Activated CD8-positive, alpha-beta memory T cell treated with anti-CD3 and anti-CD28 coated beads for 36 hours (primary cell): ENCODE measurements at places on chromosomes 3 and 15. TPM values are rescaled to one million over a fixed set of nuclear protein-coding genes. Genes with fewer than 3 reads are reported as not detected.

Gene FAM81A
- total RNA-seq, result 2.2 TPM

Gene USP19
- total RNA-seq, result 56.7 TPM

Gene CSK
- 301 TPM for total RNA-seq

Gene CATSPER2
- total RNA-seq, result 1.2 TPM

Gene KBTBD12
- not detected for total RNA-seq

Gene OR5K2
- total RNA-seq, result not detected

Gene CORO2B
- not detected for total RNA-seq

Gene CD80
- total RNA-seq, result 13.3 TPM

Gene ISLR
- total RNA-seq, result not detected

Gene SH3BP5
- total RNA-seq, result 8.6 TPM

Gene UQCC5
- 21.6 TPM for total RNA-seq

Gene FURIN
- 141 TPM for total RNA-seq

Gene PDZRN3
- total RNA-seq, result not detected

Gene APBA2
- 17.2 TPM for total RNA-seq

Gene IGSF11
- total RNA-seq, result not detected

Gene ADPGK
- 75.5 TPM for total RNA-seq

Gene RSL24D1
- 190 TPM for total RNA-seq

Gene NUP210
- 164 TPM for total RNA-seq

Gene C3orf80
- total RNA-seq, result 0.06 TPM

Gene LOXL1
- total RNA-seq, result 1.4 TPM

Gene TIMP4
- total RNA-seq, result not detected

Gene COLQ
- 0.63 TPM for total RNA-seq

Gene CCDC54
- total RNA-seq, result not detected

Gene GASK1A
- total RNA-seq, result not detected
